ENCODE measurements at places on chromosomes 2 and 18. TPM values are rescaled to one million over a fixed set of nuclear protein-coding genes. Genes with fewer than 3 reads are reported as not detected.

- DNase-seq, result no peak
Measured at GRCh38 chr2:109275120-109276012, 146.4 kb downstream of the SH3RF3 start.

- DNase-seq, result no peak
Measured at GRCh38 chr2:85699325-85699724, 5.2 kb downstream of the GNLY start.

DNA sequence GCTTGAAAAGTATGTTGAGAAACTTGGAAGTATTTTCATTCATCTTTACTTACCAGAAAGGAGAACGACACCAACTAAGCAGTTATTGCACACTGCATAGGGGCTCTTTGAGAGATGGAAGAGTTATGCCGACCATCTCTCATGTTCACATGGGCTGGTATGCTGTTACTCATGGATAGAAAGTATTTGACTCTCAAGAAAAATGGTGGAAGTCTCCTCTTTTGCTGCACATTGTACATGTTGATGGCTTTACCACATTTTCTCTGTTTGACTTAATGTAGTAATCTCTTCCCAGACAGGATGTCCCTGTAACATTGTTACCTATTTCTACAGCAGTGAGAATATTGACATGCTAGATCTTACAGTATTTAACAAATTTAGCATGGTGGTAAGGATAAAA, 23.2 kb downstream of the CAB39 start:
- DNase-seq, result no peak

- no peak for DNase-seq
Measured at GRCh38 chr18:22314420-22314819, 103.3 kb downstream of the CTAGE1 start.

DNA sequence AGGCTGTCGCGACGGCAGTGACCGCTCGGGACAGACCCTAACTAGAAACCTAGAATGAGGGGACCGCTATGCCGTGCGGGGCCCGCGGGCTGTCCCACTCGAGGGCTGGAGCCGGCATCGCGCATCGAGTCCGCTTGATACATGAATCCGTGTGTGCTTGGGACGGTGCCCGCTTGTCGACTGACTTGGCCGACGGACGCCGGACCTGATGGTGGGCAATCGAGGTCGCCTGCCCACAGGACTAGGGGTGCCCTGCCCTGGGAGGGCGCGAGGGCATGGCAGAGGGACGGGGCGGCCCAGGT, 749 bp upstream of the PTMA start:
- no peak for DNase-seq

GRCh38 chr2:46535896-46536295, 56.5 kb downstream of the TMEM247 start:
- DNase-seq, result no peak

GRCh38 chr2:129369437-129369836, 610.0 kb upstream of the RAB6C start:
- DNase-seq, result no peak

DNA sequence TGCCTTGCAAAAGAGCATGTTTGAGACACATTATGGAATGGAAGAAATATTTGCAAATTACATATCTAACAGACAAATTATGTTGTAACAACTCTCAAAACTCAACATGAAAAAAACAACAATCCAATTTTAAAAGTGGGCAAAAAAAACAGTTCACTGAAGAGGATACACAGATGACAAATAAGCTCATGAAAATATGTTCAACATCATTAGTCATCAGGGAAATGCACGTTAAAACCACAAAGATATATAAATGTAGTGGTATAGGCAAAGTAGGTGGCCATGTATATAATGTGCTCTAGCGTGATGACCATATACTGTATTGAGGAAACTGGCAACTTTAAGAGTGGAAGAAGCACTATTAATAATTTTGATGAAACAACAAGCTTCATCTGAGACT, 220.1 kb downstream of the IRS1 start:
- no peak for DNase-seq

- DNase-seq, result no peak
Measured at GRCh38 chr2:54384301-54385203, 71.6 kb upstream of the SPTBN1 start.

DNA sequence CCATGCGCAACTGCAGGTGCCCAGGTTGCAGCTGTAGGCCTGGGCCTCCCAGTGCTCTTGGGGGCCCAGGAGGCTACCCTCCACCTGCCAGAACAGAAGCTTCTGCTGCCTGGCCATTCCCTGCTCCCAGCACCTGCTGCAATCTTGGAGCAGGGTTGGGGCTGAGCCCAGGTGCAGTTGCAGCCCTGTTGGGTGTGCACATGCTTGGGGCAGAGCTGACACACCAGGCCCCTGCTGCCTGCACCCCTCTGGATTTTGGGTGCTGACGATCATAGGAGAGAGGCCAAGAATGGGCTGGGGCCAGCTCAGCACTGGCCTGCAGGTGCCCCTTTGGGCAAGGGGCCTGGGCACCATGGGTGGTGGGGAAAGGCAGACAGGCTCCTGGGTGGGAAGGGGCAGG, 20.5 kb upstream of the SP140L start:
- no peak for DNase-seq

GRCh38 chr2:194962254-194962653, 694.8 kb upstream of the SLC39A10 start:
- DNase-seq, result no peak

FBLN7 gene
- total RNA-seq, result 1.6 TPM

COBLL1 gene
- total RNA-seq, result 16.3 TPM

CCDC85A gene
- 0.17 TPM for total RNA-seq

TCF23 gene
- 0.05 TPM for total RNA-seq

RELCH gene
- total RNA-seq, result 21.7 TPM

NEURL3 gene
- 1.8 TPM for total RNA-seq
